ENCODE measurements at places on chromosomes 5 and 9.

GRCh38 chr9:70532716-70533115 is 118.3 kb upstream of the KLF9 start:
- DNase-seq: no peak

GRCh38 chr5:11494340-11494739 is 409.9 kb downstream of the CTNND2 start:
- DNase-seq: no peak

DNA sequence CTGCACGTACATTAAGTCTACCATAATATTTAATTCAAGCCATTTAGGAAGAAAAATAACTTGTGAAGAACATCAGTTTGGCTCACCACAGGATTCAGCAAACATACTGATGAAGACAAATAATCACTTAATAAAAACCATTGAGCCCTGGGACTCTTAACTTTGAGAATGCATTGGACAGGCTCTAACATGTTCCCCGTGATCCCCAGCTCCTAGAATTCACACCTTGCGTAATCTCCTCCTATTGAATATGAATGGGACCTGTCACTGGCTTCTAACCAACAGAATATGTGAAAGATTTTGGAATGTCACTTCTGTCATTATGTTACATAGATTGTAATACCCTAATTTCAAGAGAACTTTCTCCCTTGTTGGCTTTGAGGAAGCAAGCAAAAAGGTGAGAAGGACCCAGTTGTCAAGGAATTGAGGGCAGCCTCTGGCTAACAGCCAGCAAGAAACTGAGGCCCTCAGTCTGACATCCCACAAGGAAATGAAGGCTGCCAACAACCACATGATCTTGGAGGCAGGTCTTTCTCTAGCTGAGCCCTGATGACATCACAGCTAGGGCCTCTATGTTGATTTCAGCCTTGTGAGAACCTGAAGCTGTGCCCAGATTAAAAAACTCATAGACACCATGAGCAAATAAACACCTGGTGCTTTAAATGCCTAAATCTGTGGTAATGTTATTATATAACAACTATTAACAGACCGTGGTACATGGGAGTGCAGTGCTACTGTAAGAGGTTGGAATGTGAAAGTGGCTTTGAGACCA is 433.2 kb downstream of the SEMA5A start:
- no peak for DNase-seq

- DNase-seq: no peak
These were observed 39.5 kb downstream of the PRKACG start for GRCh38 chr9:68974431-68974830.

GRCh38 chr9:134606951-134607731 is 34.5 kb upstream of the COL5A1 start:
- DNase-seq: no peak

- DNase-seq: peak; percentile 60
These were observed at the start of gene AFAP1L1 for GRCh38 chr5:149271716-149272563. AFAP1L1 (plus strand) TSS chr5:149271859; CDS start chr5:149271969, 110 bp downstream.
